ENCODE measurements at places on chromosomes 6 and 20.

- peak; percentile 56 for DNase-seq
Measured at GRCh38 chr6:124870611-124871459, 91.4 kb upstream of the RNF217 start.

DNA sequence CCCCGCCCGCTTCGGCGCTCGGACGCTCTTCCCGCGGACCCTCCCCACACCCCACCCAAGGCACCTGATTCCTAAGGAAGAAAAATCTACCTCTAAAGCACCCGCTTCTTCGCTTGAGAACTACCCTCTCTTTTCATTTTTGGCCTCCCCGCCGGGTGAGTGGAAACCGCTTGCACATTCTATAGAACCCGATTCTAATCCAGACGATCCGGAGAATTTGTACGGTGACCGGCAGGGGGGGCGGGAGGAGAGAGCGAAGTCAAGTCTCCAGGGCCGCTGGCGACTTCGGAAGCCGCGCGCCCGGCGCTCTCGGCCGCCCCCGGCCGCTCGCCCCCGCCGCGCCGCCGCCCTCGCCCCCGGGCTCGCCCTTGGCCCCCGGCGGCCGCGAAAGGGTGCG lies at the start of gene RBM24:
TSS of gene RBM24 (plus strand) at position 262 of the 397 bp plus-strand sequence. CDS start 221 bp downstream, outside the sequence.
- peak; percentile 77 for DNase-seq

DNA sequence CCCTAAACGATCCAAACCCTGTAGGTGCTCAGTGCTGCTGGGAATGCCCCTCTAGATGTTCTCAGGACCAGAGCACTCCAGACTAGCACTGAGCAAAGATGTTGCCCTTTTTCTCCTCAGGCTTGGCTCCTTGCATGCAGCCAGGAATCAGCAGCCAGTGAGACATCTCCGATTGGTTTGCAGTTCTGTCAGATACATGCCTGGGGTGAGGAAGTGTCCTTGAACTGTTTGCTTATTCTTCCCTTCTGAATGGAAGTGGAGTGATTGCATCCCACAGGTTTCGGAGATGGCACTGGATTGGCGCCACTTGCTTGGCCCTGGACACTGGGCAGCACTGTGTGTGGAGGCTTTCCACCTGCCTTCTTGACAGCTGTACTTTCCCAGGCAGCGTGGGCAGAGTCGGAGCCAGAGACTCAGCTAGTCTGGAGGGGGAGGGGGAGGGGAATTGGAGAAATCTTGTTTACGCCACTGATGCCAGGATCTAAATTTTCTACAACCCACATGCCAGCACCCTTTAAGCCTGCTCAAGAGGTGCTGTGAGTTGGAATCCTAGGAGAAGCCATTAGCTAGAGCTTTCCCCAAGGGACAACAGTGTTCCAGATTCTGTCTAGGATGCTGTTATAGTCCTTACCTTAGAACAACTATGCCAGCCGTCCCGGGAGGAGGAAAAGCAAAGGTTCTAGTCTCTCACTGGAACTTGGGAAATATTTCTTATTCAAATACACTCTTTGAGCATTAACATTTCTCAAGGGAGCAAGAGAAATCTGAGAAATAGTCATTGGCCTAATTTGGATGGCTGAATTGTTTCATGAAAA lies 49.2 kb upstream of the SASH1 start:
- DNase-seq = no peak

DNA sequence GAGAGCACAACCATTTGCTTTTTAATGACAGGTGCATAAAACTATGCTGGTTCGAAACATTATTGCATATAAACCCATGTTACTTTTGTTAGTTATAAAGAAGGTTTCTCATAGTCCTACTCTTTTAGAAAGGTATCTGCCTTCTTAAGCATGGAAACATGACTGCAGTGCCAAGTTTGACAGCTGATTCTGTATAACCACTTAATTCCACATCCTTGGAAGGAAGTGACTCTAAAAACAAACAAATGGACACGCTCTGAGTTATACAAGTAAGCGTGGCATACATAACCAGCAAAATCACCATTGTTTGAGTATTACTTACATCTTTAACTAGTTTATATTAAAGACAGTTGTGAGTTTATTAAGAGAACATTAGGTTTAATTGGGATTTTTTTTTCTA lies 125.0 kb upstream of the HDGFL1 start:
- DNase-seq = peak; percentile 23

DNA sequence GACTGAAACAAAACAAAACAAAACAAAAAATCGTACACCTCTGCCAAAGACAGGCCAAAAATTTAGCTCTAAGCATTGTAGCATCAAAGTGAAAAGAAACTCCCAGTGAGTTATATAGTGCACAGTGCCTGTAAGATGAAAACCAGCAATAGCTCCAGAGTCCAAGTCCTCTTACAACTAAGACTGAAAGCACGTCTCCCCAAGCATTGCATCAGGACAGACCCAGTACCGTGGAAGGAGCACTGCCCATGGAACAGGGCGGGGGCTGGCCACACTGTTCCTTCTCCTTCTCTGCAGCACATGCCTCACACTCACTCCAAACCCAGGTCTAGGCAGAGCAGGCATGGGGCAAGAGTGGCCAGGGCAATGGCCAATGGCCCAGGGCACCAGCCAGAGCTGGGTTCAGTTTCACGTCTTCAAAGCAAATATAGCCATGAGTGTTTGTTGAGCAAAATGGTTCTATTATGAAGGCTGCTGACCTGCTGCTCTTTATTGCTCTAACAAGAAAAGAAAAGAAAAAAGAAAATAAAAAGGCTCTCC lies 72.2 kb upstream of the PBOV1 start:
- no peak for DNase-seq

DNA sequence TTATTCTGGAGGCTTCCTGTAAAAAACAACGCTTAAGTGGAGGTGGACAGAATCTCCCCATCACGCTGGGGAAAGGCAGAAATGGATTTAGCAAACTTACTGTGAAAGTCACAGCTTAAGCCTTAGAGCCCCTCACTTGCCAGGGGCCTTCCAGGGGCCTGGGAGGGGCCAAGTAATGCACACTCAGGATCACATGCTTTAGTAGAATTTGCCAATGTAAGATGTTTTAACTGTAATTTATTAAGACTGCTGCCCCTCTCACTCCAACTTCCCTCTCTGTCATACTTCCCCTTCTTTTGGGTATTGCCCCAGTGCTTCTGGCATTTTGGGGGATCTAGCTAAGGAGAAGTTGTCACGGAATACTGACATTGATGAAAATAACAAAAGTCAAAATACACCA lies 12.6 kb upstream of the ADA start:
- DNase-seq = no peak

DNA sequence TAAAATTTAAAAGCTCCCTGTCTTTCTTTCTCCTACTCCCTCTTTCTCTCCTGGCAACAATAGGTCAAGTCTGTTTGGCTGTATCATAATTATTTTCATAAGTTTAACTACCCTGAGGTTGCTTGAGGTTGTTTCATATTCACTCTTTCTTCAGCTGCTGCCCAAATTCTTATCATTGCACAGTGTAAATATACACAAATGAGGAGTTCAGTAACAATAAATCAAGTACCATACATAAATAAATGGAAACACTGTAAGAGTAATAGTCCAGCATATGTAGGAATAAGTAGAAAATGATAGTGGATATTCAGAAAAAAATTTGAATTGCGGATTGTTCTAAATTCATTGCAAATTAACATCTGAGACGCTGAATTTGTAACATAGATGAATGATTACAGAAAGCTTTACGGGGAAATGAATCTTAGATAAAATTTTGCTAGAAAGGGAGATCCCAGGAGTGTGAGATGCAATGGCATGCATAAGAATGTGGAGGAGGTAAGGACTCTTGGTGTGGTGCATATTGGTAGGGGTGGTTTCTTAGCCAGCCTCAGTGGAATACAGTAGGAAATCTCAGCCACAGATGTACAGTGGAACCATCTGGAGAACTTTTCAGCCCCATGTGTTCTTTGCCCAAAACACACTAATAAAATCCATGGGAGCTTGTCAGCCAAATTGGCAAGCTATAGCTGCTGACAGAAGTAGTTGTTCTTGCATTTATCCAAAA lies 480.7 kb downstream of the HTR1B start:
- no peak for DNase-seq

DNA sequence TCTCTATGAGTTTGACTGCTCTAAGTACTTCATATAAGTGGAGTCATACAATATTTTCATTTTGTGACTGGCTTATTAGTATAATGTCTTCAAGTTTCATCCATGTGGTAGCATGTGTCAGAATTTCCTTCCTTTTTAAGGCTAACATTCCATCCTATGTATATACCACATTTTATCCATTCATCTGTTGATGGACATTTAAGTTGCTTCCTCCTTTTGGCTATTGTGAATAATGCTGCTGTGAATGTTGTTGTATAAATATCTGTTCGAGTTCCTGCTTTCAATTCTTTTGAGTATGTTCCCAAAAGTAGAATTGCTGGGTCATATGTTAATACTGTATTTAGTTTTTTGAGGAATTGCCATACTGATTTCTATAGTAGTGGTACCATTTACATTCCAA lies 79.5 kb downstream of the PTPRA start:
- no peak for DNase-seq

DNA sequence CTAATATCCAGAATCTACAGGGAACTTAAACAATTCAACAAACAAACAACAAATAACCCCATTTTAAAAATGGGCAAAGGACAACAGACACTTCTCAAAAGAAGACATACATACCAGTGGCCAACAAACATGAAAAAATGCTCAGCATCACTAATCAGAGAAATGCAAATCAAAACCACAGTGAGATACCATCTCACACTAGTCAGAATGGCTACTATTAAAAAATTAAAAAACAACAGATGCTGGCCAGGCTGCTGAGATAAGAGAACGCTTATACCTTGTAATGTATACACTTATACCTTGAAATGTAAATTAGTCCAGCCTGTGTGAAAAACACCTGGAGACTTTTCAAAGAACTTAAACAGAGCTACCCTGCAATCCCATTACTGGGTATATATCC lies 166.8 kb downstream of the IBTK start:
- no peak for DNase-seq

- DNase-seq = no peak
Measured at GRCh38 chr6:15076565-15076964, 169.3 kb upstream of the JARID2 start.

- DNase-seq = no peak
Measured at GRCh38 chr6:165819394-165819793, 156.4 kb upstream of the PDE10A start.

DNA sequence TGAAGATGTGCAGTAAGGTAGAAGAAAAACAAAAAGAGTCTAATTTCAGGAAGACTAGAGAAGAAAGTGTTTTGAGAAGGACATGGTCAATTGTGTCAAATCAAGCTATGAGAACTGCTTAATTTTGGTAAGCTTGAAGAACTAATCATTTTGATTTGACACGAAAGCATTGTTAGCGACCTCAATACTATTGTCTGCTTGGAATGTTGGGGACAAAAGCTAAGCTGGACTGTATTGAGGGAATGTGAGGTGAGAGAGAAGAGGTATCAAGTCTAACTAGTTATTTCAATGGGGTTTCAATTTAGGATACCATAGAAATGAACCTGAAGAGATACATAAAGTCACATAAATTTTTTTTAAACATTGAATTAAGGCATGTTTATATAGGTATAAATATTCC lies 309.8 kb downstream of the GRIK2 start:
- no peak for DNase-seq

DNA sequence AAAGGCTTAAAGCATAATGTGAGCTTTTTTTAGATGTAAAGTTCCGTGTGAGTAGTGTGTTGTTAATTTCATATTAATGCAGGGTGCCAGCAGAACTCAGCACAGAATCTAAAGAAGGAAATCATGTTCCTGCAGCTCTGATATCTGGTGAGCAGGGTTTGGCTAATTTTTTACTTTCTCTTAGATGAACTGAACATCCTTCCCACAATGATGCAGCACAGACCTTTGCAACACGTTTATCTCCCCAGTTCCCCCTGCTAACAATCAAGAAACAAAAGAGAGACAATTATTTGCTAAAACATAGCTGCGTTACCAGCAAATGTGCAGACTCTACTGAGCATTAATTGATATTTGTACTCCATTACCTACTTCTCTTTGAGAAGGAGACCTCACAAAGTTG lies 39.1 kb upstream of the ATXN1 start:
- no peak for DNase-seq

All from epithelial cell of esophagus (primary cell).